ENCODE measurements at places on chromosomes 6 and 20.

GRCh38 chr6:111503194-111503593 is 20.2 kb upstream of the REV3L start:
- no peak for DNase-seq

GRCh38 chr20:40488401-40488800 is 200.6 kb downstream of the MAFB start:
- DNase-seq: no peak

GRCh38 chr20:11922561-11922960 is 4.9 kb downstream of the BTBD3 start:
- DNase-seq: no peak

- no peak for DNase-seq
These were observed 39.8 kb downstream of the ARMC2 start for GRCh38 chr6:108888052-108888451.
